ENCODE measurements at places on chromosomes 2 and 18. TPM values are rescaled to one million over a fixed set of nuclear protein-coding genes. Genes with fewer than 3 reads are reported as not detected.

Gene FSHR
- 0.18 TPM for polyA plus RNA-seq

Gene RAB31
- polyA plus RNA-seq = 33.6 TPM

Gene KLHL14
- polyA plus RNA-seq = 0.50 TPM

- no peak for DNase-seq
These were observed 6.5 kb downstream of the MAP4K4 start for GRCh38 chr2:101704046-101704466.

- no peak for DNase-seq
These were observed 51.6 kb upstream of the DSEL start for GRCh38 chr18:67568166-67568565.

DNA sequence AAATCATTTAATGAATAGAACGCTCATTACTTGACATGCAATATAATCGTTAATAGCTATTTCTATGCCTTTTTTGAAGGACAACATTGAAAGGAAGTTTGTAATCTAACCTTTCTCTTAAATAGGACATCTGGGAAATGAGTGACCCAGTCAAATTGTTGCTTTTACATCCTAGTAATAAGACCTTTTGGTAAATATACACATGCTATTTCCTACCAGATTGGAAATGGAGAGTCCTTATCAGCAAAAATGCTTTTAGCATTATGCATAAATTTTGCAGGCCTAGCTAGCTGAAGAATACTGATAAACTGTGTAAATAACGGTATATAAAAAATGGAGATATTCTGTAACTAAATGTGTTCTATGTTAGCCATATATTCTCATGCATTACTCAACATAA is 567.3 kb upstream of the DSEL start:
- DNase-seq = no peak

Gene TRIM43
- not detected for polyA plus RNA-seq

Data from muscle of back (tissue), 13 donors.